ENCODE measurements at places on chromosomes 1 and 21.

DNA sequence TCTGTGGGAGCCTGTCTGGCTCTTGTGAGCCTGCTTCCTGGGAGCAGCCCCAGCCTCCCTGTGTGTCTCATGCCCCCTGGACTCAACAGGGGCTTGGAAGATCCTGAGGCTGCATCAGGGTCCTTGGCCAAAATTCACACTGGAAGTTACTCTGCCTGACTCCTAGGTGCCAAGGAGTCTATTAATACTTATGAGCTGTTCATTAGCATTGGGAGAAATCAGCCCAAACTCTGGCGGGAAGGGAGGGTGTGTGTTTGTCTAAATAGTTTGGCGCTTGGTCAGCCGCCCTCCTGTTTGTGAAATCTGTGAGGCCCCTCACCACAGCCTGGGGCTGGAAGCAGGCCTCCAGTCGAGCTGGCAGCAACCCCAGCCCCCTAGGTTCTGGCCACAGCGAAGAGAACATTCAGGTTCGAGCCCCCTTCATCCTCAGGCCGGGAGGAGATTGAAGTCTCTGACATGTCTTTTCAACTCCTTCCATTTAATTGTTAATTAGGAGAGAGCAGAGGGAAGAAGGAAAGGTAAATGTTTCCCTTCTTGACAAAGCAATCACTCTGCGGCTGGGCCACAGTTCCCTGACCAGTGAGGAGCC is 82.1 kb upstream of the F3 start:
- DNase-seq, result no peak

- DNase-seq, result no peak
Observed at GRCh38 chr21:24131056-24131455, 1476.2 kb downstream of the MRPL39 start.

DNA sequence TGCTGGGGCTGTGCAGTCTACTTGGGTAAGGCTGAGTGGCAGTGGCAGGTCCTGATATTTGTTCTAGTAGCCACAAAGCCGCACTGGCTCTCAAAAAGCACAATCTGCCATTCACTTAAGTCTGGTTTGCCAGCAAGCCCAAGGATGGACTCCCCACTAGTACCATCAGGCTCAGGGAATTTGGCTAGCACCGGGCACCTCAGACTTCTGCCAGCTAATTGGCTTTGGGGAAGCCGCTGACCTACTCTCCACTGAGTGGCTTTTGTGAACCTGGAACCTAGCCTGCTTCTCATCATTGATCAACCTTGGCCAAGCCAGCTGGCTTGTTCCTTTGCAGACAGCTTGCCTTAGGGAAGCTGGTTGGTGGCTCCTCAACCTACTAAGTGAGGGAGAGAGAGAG is 83.1 kb downstream of the ESRRG start:
- DNase-seq, result no peak

DNA sequence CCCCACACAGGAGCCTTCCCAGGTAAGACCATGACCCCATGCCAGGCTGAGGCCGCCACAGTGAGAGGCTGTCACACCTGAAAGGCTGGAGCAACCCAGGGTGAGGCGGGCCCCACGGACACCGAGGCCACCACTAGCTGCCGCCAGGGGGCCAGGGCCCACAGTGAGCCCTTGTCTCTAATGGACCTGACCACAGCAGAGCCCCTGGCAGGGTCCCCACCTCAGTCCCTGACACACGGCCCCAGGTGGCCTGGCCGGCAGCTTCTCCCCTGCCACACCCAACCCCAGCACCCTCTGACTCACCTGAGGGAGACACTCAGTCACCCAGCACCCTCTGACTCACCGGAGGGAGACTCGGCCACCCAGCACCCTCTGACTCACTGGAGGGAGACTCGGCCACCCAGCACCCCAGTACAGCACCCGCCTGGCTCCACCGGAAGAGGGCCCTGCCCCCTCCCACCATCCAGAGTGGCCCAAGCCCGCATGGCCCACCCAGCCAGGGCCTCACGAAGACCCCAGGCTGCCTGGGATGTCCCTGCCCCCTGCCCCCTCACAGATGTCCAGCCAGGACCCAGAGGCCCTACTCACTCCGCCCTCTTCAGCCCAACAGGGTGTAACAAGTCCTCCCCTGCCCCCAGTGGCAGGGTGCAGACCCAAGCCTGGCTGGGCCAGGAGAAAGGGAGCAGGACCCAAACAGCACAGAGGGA is 4.4 kb downstream of the DVL1 start:
- DNase-seq, result no peak

DNA sequence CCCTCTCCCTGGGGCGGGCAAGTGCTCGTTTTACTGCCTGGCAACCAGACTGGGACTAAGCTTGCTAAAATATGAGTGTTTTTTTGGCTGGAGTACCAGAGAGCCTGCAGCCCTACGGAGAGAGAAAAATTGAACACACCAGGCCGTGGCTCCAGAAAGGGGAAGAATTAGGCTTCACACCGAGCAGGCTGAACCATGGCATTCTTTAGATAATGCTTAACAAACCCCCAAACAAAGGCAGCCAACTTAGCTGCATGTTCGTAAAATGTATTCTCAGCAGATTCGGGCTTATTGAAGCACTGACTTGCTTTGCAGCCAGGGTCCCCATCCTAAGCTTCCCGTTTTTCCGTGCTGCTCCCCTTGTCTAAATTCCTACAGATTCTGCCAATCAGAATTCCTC is 76.6 kb downstream of the LMX1A start:
- DNase-seq, result no peak

DNA sequence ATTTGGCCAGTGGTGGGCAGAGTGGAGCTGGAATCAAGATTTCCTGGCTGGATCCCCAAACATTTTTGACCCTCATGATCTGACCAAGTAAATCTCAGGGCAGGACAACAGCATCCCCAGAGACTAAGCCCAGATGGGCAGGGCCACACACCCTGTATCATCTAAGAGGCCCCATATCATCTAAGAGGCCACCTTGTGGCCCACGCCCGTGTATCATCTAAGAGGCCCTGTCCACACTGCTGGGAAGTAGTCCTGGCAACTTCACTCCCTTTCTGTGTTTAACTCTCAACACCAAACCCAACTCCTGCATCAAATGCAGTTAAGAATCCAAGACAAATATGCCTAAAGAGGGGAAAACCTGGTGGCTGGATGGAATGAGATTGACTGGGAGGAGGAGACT is 81.6 kb upstream of the SSX2IP start:
- no peak for DNase-seq

DNA sequence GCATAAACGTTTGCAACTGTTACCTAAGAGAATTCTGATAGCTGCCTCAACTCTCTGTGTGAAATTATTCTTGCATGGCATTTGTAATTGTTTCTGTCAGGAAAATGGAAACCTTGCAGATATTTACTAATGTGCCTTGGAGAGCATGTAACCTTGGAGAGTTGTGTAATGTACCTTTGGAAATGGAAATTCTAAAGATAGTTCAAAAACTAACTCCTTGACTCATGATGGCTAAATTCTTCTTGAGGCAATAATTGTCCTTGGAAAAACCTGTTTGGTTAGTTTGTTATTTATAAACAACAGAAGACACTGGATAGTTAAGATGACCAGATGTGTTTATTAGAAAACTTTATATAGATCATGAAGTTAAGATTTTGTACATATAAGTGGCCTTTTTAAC is 1033.8 kb downstream of the PLA2G4A start:
- no peak for DNase-seq

- no peak for DNase-seq
Observed at GRCh38 chr1:59345221-59345620, 48.3 kb downstream of the FGGY start.

DNA sequence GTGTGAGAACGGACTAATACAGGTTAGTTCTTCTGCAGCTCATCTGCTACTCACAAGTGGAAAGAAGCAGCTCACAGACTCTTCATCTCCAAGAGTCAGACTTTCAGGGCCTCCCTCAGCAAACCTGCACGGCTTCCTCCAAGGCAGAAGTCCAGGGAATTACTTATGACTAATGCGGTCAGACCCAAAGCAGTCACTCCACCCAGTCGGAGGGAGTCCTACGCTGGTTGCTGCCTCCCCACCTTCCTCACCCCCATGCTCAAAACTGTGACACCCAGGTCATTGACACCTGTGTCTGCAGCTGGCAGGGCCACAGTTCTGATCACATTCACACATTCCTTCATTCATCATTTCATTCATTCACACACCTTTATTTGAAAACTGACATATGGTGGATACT is 38.4 kb upstream of the PRDM2 start:
- DNase-seq, result no peak

DNA sequence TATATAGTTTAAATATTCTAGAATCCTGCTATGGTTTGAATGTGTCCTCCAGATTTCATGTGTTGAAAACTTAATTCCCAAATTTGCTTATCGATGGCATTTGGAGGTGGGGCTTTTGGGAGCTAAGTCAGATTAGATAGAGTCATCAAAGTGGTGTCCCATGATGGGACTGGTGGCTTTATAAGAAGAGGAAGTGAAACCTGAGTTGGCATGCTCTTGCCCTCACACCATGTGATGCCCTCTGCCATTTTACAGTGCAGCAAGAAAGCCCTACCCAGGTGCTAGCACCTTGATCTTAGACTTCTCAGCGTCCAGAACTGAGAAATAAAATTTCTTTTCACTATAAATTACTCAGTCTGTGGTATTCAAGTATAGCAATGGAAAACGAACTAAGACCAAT is 111.3 kb downstream of the TGFB2 start:
- DNase-seq, result no peak

GRCh38 chr1:108565081-108565480 is 5.2 kb downstream of the EEIG2 start:
- no peak for DNase-seq

- no peak for DNase-seq
Observed at GRCh38 chr1:116420417-116421200, 47.6 kb downstream of the ATP1A1 start.

DNA sequence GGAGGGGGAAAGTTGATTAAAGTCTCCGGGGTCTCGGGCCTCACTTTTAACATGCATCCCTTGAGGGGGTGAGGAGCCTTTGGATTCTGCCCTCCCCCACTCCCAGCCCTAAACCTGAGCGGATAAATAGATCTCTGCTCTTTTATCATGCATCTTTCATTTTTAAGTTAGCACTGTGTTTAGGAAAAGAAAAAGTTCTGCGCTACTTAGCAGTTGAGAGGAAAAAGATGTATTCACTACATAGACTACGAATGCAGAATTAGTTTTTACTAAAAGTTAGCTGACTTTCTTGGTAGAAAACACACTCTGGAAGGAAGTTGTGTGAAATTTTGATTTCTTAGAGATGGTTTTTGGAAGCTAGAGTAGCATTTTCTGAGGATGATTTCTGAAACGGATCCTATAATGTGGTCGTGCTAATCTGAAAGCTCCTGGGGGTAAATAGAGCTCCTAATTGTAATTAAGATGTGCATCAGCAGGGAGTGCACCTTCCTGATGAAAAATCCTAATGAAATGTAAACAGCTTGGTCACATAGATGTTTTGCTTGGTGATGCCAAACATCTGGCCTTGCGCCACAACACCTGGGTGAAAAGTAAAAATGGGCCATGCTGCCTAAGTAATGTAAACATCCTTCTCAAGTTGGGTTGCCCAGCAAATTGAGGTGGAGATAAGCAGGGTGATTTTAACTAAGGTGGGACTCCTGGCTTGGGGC is 1.8 kb downstream of the ROR1 start:
- no peak for DNase-seq

- DNase-seq, result no peak
Observed at GRCh38 chr1:53634571-53634979, 104.4 kb downstream of the GLIS1 start.

- DNase-seq, result no peak
Observed at GRCh38 chr1:62625415-62625814, 28.1 kb downstream of the ANGPTL3 start.

DNA sequence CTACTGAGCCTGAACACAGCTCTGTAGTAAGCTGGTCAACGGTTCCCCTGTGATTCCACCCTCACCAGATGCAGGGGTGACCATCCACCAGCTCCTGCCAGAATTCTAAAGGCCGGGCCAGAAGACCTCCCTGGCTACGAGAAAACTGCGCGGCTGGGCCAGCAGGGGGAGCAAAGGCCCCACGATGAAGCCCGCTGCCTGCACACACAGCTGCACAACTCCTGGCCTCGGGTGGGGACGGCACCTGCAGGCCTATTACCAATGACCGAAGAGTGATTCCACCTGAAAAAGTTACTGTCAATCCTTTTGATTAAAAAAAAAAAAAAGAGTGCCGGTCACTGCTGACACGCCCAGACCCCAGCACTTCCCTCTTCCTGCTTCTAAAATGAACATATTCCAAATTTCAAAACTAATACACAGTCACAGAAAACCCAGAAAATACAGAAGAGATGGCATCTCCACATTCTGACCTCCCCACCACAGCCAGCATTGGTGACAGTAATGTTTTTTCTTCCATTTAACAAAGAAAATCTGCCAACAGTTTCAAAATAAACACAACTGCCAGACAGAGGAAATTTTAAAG is 49.8 kb upstream of the RIPK4 start:
- no peak for DNase-seq

DNA sequence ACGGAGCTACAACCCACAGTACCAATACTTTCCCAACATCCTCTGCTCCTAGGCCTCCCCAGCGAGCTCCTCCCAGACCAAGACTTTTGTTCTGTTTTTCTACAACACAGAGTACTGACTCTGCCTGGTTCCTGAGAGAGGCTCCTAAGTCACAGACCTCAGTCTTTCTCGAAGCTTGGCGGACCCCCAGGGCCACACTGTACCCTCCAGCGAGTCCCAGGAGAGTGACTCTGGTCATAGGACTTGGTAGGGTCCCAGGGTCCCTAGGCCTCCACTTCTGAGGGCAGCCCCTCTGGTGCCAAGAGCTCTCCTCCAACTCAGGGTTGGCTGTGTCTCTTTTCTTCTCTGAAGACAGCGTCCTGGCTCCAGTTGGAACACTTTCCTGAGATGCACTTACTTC is 20.6 kb downstream of the PLA2G5 start:
- DNase-seq, result no peak

DNA sequence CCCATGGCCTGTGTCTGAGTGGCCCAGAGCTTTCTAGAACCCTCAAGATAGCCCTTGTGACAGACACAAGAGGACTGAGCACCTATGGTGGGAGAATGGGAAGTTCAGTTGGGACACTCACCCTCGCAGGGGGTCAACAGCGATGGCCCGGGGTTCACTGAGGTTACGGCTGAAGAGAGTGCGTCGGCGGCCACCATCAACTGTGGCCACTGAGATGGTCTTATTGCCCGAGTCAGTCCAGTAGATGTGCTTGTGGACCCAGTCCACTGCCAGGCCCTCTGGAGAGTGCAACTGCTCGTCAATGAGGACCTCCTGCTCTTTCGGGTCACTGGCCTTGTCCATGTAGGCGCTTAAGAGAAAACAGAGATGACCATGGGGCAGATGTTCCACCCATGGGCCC is 25.7 kb upstream of the MAGOH start:
- no peak for DNase-seq

- no peak for DNase-seq
Observed at GRCh38 chr1:152461544-152461943, 47.5 kb upstream of the CRNN start.

- DNase-seq, result no peak
Observed at GRCh38 chr1:178686407-178686806, 38.6 kb upstream of the RALGPS2 start.

GRCh38 chr1:202531472-202531811 is 178.8 kb downstream of the SYT2 start:
- no peak for DNase-seq

DNA sequence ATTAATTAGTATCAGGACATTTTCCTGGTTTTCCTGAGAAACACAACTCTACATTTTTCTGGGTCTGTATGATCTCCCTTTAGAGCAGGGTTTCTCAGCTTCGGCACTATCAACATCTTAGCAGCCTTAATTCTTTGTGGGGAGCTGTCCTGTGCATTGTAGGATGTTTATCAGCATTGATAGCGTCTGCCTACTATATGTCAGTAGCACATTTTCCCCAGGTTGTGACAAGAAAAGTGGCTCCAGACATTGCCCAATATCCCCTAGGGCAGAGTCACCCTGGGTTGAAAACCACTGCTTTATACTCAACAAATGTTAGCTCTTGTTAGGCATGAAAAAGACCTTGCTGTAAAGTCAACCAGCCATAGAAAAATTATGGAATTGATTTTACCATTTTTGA is 195.1 kb upstream of the FMN2 start:
- DNase-seq, result no peak

Data from esophagus squamous epithelium (tissue), 5 donors.